IMR-90 (cell line): ENCODE measurements at places on chromosomes 13 and 19. TPM values are rescaled to one million over a fixed set of nuclear protein-coding genes. Genes with fewer than 3 reads are reported as not detected.
A peak's percentile ranks its signal among the peaks of the same experiment; 100 is the strongest.

The CYP2S1 gene
- total RNA-seq: 0.54 and 0.83 TPM in 2 replicates

The MCEMP1 gene
- total RNA-seq: not detected in 2 replicates

- H3K27ac ChIP-seq: no peak overlapping the region
- no peak for DNase-seq
- peaks cover 15% of the 10 kb centered on the region; the same call in 1 of the 2 replicates for H3K36me3 ChIP-seq
- H3K4me3 ChIP-seq: no peak overlapping the region
- peaks cover 2% of the 10 kb centered on the region; the same call in 1 of the 2 replicates for H3K27me3 ChIP-seq
Observed at GRCh38 chr19:8593931-8594330, 16.6 kb downstream of the ADAMTS10 start.

DNA sequence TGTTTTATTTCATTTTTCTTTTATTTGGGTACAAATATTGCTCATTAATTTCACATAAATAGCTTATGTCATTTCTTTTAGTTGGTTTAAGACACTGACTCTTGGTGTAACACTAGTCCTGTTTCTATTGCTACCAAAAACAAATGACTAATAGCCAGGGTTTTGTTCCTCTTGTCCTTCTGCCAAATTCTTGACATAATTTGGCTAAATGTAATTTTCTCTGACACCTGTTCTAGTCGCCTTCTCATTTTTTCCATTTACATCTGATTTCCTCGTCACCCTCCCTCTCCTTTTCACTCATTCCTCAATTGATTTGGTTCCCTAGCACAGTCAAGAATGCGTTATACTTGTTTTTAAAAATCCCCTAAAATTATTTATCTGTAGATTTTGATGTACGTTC, 1718.7 kb downstream of the EFNB2 start:
- no peak overlapping the region for H3K4me3 ChIP-seq
- H3K27me3 ChIP-seq: no peaks in the 10 kb centered on the region
- no peak for DNase-seq
- H3K4me1 ChIP-seq: no peaks in the 10 kb centered on the region
- H3K36me3 ChIP-seq: no peaks in the 10 kb centered on the region

DNA sequence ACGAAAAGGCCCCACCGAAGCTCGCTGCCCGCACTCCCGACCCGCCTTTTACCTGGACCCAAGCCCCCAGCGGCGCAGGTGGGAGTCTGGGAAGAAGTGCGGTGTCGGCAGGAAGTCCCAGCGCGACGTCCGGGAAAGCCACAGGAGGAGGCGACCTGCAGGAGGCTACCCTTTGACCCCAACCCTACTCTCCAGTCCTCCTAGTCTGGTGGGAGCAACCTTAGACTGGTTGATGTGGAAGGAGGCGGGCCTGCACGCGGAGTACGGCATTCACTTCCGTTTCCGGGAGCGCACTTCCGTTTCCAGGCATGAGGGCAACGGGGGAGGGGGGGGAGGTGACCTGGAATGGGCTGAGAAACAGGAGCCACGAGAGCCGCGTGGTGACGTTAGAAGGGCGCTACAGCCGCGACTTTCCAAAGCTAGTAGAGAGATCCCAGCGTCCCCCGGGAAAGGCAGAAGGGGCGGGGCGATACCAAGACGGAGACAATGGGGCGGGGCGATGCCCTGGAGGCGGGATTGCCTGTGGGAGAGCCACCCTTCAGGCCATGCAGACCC, 28.5 kb downstream of the ZNF266 start:
- H3K4me3 ChIP-seq: peak overlapping the region; percentile 86
- H3K27me3 ChIP-seq: no peaks in the 10 kb centered on the region
- H3K27ac ChIP-seq: peak overlapping the region; percentile 46
- H3K4me1 ChIP-seq: no peaks in the 10 kb centered on the region
- peak; percentile 92 for DNase-seq
